ENCODE measurements at places on chromosomes 3 and 15.

GRCh38 chr3:45604596-45604995 lies 10.0 kb downstream of the LIMD1 start:
- DNase-seq, result no peak

DNA sequence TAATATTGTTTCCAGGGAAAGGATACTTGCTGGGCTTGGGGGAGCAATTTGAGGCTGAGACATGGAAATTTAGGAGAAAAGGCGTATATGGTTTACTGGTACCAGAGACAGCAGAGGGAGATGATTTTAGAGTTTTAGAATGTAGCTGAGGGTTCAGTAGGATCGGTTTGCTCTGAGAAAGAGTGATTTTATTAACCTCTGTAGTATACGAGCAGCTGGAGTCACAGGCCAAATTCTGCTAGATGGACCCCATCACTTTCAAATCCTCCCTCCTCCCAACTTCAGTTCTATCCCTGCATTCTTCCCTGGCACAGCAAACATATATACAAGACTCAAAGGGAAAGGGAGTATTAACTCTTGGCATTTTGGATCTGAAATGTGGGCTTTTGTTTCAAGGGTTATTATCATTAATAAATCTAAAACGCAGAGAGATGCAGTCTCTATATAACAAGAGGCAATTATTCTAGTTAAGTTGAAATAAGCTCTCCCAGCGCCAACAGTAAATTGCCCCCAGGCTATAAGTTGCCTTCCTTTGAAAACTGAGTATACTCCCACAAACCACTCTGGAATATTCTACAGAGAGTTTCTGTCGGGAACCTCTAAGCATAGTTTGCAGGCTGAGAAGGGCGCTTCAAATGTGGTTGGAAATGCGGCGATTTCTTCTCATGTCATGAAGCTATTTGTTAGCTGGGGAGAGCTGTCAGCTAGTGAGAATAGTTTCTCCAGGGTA lies 5.4 kb downstream of the CRABP1 start:
- no peak for DNase-seq

GRCh38 chr15:36896949-36897348 lies 203.4 kb downstream of the MEIS2 start:
- no peak for DNase-seq

- no peak for DNase-seq
Measured at GRCh38 chr3:130389743-130390478, 44.4 kb downstream of the COL6A5 start.

DNA sequence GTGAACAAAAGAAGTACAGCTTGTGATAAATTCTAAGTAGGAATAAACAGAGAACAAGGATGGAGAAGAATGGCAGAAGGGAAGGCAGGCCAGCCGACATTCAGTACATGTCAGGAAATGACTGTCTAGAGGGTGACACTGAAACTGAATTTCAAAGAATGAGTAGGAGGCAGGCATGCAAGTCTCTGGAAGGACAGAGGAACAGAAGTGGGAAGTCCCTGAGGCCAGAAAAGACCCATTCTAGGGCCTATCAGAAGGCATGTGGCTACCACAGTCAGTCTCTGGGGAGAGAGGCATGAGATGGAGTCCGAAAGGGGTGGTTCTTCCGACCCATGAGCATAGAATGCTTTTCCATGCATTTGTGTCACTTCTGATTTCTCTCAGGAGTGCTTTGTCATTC lies 243.5 kb upstream of the UBE2E2 start:
- DNase-seq, result no peak

- DNase-seq, result peak; percentile 43
Measured at GRCh38 chr3:67593761-67594234, 60.6 kb downstream of the SUCLG2 start.

GRCh38 chr3:64344721-64345207 lies 119.5 kb upstream of the PRICKLE2 start:
- peak; percentile 83 for DNase-seq

- DNase-seq, result peak; percentile 1
Measured at GRCh38 chr3:104676241-104676640, 690.5 kb upstream of the ALCAM start.

GRCh38 chr15:68230157-68231100 lies 901 bp upstream of the CLN6 start:
- DNase-seq, result peak; percentile 46

- DNase-seq, result peak; percentile 8
Measured at GRCh38 chr3:106183762-106184391, 315.1 kb upstream of the CBLB start.

DNA sequence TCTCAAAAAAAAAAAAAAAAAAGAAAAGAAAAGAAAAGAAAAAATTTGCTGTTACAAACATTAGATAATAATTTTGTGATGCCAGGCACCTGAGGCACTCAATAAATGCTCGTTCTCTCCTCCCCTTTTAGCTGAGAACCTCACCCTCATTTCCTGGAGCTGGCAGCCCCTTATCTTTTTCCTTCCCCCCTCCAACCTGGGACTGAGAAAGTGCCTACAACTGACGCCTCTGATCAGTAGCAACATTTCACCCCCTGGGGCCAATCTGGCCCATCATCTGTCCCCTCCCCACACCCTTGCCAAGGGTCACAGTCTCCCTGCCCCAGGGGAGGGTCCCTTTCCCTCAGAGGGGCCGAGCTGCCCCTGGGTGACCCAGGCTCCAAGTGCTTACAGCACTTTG lies 12.6 kb upstream of the RNU6-1 start:
- DNase-seq, result no peak

- no peak for DNase-seq
Measured at GRCh38 chr15:52734329-52734728, 55.1 kb upstream of the ATOSA start.

DNA sequence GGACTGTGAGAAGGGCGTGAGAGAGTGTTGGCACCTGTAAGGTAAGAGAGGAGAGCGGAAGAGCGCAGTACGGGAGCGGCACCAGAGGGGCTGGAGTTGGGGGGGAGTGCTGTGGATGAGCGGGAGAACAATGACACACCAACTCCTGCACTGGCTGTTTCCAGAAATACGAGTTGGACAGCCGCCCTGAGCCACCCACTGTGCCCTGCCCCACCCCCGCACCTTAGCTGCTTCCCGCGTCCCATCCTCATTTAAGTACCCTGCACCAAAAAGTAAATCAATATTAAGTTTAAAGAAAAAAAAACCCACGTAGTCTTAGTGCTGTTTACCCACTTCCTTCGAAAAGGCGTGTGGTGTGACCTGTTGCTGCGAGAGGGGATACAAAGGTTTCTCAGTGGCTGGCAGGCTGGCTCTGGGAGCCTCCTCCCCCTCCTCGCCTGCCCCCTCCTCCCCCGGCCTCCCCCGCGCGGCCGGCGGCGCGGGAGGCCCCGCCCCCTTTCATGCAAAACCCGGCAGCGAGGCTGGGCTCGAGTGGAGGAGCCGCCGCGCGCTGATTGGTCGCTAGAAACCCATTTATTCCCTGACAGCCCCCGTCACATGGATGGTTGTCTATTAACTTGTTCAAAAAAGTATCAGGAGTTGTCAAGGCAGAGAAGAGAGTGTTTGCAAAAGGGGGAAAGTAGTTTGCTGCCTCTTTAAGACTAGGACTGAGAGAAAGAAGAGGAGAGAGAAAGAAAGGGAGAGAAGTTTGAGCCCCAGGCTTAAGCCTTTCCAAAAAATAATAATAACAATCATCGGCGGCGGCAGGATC lies at the start of gene SOX2:
SOX2 (plus strand) TSS at position 601 of the 811 bp plus-strand sequence. CDS start 436 bp downstream, outside the sequence.
- DNase-seq, result no peak

DNA sequence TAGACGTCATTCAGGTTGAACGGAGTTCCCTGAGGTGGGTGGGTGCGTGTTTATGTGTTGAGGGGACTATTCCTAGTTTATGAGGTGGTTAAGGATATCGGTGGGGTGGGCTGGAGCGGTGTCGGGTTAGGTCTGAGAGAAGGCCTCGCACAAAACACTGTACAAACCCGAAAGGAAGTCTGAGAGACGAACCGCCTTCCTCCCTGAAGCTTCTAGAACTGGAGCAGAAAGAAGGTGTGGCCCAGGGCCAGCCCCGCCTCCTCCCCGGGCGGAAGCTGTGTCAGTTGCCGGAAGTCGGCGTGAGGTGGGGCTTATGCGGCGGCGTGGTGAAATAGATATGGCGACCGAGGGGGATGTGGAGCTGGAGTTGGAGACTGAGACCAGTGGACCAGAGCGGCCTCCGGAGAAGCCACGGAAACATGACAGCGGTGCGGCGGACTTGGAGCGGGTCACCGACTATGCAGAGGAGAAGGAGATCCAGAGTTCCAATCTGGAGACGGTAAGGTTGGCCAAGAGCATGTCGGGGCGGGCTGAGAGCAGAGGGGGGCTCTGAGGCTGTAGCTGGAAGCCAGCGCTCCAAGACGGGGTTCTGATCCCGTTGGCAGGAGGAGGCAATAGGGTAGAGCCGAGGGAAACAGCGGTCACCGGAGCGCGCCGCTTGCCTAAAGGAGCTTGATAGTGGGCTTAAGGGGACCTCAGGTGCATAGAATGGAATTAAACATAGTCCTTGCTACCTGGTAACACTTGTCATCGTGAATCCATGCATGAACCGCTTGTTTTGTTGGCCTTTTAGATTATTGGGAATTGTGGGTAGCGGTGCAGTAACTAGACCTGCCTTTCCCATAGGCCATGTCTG lies at the start of gene HYPK:
HYPK (plus strand) TSS at position 314 of the 856 bp plus-strand sequence; CDS start at position 338, 24 bp downstream.
- peak; percentile 87 for DNase-seq

GRCh38 chr15:92049290-92049989 lies 195.9 kb downstream of the SLCO3A1 start:
- no peak for DNase-seq

DNA sequence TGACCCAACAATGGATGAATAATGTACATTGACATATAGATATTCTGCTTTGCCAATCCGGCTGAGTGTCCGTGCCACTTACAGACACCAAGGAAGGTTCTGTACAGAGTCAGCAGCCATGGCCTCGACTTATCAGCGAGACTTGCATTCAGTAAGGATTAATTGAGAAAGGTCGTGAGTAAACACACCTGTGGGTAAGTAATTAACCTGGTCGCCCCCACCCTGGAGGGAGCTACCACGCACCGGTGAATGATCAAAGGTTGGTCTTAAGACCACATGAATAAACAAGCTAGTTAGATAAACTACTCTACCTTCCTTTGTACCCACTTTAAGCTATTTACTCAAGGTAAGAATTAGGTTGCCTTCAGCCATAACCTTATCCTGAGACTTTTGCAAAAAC lies 66.5 kb upstream of the MFGE8 start:
- DNase-seq, result no peak

DNA sequence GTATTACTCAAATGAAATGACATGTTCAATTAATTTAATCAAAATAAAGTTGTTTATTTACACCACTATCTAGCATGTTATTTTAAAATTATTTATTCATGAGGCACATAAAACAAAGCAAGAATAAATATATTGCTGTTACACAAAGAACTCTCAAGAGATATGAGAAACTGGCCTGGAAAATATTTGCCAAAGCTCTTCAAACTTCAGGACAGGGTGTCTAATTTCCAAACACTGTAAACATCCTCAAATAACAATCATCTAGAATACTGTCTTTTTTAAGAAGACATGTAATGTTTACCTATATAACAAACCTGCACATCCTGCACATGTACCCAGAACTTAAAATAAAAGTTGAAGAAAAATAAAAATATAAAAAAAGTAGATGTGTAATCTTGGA lies 876.6 kb downstream of the TUSC7 start:
- DNase-seq, result no peak

DNA sequence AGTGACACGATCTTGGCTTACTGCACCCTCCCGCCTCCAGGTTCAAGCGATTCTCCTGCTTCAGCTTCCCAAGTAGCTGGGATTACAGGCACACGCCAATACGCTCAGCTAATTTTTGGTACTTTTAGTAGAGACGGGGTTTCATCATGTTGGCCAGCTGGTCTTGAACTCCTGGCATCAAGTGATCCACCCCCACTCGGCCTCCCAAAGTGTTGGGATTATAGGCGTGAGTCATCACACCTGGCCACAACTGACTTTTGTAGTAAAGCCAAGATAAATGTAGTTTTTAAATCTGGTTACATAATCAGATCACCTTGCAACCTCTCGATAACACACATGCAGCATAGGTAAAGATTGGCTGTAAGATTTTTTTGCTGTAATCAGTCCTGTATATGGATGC lies 657.5 kb upstream of the DPPA4 start:
- DNase-seq, result no peak

DNA sequence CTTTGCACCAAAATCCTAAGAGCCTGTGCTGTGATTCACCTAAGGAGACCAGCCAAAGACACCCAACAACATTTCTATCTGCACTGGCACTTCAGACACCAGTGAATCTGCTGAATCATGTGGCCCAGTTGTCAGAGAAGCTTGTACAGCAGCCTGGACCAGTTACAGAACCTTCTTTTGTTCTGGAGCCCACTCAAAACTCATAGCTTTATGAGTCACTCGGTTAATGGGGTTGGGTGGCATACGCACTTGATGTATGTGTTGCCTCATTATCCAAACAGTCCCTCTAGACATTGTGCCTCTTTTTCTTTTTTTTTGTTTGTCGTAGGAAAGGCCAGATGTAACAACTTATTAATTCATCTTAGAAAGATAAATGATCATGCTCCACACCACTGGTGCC lies 25.6 kb upstream of the GOLGA6L2 start:
- DNase-seq, result no peak

DNA sequence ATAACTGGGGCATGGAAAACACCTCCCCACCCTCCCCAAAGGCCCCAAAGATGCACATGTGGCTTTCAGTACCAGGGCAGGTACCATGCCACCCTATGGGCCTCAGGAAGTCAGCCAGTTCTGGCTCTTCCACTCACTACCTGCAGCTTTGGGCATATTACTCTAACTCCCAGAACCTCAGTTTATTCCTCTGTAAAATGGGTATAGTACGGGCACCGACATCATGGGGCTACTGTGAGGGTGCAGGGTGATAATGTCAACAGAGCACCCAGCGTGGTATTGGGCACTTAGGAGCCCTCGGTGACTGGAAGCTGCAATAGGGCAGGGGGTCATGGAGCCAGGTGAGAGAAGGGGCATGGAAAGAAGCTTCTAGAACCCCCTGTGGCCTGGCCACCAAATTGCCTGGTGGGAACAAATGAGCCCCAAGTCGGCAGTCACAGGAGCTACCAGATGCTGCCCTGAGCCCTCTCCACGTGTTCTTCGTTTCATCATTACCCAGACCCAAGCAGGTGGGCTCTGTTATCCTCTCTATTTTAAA lies 512.1 kb downstream of the SHQ1 start:
- DNase-seq, result no peak

GRCh38 chr3:29827756-29828155 lies 546.9 kb downstream of the RBMS3 start:
- DNase-seq, result no peak

DNA sequence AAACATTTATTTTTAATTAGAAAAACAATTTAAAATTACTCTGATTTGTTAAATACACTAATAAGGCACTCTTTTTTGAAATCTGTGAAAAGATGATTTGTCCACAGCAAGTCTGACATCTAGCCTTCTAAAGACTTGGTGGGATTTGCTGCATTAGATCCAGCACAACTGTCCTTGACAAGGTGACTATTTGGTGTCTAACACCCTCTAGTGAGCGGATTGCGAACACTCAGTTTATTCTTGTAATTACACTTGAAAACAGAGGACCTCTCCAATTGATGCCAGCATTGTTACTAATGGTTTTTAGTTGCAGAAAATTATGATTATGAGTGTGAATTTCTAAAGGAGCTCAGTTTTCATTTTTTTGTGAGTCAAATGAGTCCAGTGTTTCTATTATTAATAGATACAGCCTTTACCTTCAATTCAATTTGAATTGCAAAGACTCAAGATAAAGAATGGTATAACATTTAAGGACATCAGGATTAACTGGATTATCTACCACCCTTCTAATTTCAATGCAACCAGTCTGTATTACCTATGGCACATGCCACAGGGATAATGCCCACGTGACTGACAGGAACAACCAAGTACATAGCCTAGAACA lies 29.7 kb upstream of the STRIT1 start:
- peak; percentile 82 for DNase-seq
